ENCODE measurements at places on chromosomes 2 and 18.
A peak's percentile ranks its signal among the peaks of the same experiment; 100 is the strongest.

DNA sequence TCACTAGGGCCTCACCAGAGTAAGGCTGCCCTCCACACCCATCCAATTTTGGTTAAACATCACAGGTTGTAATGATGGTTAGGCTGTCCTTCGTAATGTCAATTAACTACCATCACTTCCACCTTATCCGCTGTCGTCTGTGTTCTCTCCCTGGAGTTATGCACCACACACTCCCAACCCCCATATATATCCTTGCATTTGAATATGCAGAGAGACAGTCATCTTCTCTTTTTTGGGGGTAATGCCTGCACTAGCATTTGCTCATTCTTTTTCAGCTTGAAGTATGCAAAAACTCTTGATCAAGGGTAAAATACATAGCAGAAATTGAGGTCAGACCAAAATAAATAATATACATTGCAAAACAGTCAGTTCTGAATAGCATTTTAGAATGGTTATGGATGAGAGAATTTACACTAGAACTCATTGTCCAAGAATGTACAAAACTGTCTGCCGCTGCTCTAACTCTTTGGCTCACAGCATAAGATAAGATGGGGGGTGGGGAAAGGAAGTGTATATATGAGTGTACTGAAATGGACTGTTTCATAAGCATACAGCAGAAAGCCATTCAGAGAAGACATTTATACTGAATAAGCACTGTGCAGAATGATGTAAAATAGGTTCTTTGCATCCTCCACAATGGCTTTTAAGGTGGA lies 397.8 kb upstream of the CHST9 start:
- DNase-seq, result no peak

- no peak for DNase-seq
These were observed 26.6 kb upstream of the RPL31 start for GRCh38 chr2:100975521-100975785.

DNA sequence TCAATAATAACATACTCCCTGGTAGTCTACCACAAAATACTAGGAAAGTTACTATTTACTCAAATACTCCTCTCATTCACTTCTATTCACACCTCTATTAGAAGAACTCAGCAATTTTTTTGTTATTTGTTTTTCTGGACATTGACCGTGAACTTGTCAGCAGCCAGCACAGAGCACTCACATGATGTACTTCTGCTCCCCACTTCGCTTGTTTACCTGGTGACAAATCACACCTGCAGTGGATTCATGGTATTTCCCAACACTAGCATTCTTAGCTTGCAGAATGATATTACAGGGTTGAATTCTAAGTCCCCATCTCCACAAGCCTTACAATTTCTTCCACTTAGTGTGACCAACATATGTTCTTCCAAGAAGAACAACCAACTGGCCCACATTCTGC lies 238.2 kb downstream of the SATB2 start:
- DNase-seq, result no peak

- DNase-seq, result no peak
These were observed 258.8 kb downstream of the NEDD4L start for GRCh38 chr18:58302811-58303210.

DNA sequence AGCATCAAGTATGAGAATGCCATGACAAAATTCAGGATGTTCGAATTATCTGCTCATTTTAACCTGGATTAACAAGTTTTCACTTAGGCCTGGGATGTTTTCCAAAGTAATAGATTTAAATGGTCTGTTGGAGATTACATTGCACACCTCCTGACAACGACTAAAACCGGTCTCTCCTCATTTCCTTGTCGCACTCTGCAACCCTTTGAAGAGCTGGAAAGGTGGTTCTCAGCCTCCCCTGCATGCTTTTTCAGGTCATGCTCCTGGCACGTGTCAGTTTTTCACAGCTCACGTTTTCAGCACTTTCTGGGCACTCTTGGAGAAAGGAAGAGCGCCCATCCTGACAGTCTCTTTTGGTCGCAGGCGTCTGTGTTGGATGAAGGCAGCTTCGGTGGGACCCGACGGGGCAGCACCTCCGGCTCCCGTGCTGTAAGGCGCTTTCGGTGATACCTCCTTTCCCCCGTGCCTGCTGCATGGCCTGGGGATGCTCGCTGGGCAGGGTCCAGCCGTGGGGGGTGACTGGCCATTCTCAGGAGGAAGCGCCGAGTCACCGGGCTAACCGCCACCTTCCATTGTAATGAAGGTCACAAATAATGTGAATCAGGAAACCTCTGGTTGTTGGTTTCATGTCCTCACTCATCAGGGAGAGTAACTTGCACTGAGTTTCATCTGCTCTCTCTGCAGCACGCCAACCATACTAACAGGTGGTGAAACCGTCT lies 63.5 kb upstream of the RBM44 start:
- DNase-seq, result no peak

DNA sequence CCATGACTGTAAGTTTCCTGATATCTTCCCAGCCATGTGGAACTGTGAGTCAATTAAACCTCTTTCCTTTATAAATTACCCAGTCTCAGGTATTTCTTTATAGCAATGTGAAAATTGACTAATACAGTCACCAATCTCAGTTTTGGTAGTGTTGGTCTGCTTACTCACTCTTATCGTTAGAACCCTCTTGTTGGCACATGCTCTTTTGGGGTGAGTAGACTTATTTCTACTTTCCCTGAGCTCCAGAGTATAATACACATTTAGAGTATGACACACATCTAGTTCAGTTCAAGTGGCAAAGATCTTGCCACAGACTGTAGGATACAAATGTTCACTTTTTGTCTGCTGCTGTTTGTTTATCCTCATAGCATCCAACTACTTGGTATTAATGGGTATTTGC lies 347.5 kb upstream of the CELF4 start:
- DNase-seq, result no peak

DNA sequence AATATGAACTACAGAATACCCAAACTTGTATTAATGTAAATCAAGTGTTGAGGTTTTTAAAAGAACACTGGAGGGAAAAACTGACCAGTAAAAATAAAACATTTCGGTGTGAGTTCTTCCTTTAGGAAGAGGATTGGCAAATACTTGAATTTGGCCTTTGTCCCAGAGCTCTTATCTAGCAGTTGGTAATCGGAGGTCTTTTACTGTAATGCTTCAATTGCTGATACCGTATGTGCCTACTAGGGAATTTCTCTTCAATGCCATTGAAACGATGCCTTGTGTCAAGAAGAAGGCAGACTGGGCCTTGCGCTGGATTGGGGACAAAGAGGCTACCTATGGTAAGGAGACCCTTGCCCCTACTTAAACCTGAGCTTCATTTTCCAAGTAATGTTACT lies 4.1 kb downstream of the RRM2 start:
- no peak for DNase-seq

DNA sequence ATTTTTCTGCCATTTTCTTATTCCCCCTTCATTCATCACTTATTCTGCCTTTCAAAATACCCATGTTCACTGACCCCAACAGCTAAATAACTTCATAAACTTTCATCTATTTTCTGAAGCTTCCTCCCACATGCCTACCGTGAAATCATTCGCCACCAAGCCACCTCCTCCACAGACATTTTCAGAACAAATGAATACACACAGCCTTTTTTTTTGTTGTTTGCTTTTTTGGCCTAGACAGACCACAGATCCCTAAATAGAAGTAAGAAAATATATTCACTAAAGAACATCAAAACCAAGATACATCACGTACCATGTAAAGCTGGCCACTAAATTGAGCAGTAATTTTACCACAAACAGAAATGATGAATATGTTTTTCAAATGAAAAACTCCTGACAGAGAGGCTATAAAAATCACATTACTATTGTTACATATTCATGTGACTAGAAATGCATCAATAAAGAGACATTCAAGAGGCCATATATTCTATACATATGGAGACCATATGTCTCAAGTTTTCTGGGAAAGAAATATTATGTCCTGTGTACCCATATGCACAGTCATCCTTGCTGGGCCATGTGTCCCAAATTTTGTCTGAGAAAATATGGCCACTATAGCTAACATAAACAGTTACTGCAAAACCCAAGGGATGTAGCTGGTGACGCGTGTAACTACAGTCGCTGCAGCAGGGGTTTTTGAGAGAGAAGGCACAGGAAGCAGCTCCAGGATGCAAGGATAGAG lies 200.3 kb downstream of the FBXO15 start:
- DNase-seq, result no peak

DNA sequence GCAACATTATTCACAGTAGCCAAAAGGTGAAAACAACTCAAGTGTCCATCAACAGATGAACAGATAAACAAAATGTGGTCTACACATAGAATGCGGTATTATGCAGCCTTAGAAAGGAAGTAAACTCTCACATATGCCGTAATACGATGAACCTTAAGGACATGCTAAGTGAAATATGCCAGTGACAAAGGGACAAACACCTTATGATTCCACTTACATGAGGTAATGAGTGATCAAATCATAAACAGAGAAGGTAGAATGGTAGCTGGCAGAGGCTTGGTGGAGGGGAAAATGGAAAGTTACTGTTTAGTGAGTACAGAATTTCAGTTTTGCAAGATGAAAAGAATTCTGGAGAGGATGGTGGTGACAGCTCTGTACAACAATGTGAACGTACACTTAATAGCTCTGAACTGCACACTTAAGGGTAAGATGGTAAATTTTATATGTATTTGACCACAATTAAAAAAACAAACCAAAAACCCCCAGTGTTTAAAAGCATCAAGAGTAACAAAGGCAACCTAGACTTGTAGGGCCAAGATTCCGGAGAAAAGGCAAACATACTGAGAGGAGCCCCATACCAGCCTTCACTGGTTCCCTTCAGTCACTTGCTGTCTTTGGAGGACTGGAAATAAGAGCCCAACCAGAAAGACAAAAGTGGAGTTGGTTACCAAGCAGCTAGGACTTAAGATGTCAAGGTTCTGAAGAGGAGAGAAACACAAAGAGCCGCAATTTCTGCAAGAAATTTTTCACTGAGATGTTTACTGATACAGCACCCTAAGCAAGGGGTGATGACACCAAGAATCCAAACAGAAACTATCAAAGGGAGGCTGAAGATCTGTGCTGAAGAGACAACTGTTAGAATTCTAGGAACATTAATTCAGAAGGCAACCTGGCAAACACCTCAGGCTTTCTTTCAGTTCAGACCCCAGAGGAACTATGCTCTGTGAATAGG lies 61.3 kb downstream of the CUL3 start:
- DNase-seq, result no peak

- no peak for DNase-seq
These were observed 2.2 kb downstream of the LBX2 start for GRCh38 chr2:74496997-74497776.

- no peak for DNase-seq
These were observed 9.7 kb downstream of the FMNL2 start for GRCh38 chr2:152344579-152345195.

GRCh38 chr2:216918088-216918680 lies 58.3 kb upstream of the TNP1 start:
- DNase-seq, result no peak

GRCh38 chr18:41695441-41695840 lies 259.6 kb upstream of the PIK3C3 start:
- DNase-seq, result no peak

DNA sequence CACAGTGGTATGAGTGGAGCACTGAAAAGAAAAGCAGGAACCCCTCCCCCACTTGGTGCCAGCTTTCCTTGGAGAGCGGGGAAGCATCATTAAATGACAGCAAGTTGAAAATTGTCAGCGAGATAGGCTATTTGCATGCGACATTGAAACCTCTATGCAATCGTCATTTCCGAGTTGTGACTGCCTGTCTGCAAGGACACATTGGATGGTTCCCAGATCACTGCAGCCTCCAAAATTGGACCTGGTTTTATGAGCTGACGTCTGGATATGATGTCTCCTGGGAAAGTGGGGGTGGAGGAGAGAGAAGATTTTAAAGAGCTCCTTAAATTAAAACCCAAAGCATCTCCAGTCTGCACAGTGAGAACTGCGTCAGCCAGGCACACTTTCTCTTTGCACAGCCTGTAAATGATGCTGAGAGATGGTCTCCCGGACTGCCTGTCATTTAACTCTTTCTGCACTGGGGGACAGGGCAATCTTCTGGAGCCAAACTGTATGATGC lies 57.8 kb upstream of the KIF5C start:
- DNase-seq, result peak; percentile 25

DNA sequence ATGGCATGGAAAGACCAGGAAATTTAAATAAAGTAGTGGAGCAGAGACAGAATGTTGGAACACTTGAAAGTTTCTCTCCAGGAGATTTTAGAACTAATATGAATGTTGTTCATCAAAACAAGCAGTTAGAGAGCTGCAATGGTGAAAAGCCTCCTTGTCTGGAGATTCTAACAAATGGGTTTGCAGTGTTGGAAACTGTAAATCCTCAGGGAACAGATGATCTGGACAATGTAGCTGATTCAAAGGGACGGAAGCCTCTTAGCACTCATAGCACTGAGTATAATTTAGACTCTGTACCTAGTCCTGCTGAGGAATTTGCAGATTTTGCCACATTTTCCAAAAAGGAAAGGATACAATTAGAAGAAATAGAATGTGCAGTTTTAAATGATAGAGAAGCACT lies 27.7 kb downstream of the AFTPH start:
- no peak for DNase-seq

DNA sequence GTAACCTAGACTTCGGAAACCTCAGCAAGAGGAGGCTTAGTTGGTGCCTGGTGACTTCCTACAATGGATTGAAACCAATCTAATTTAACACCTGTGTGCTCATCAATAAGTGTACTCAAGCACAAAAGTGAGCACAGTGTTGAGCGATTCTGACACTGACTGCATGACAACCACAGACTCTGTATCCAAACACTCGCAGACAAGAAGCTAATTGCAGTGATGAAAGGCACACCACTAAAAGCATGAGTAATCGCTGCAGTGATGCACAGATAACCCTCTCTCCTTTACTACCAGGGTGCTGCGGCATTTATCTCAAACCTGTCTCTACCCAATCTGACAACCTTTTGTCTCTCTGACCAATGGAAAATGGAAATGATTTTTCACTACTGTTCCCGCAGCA lies 168.1 kb downstream of the AFF3 start:
- no peak for DNase-seq

DNA sequence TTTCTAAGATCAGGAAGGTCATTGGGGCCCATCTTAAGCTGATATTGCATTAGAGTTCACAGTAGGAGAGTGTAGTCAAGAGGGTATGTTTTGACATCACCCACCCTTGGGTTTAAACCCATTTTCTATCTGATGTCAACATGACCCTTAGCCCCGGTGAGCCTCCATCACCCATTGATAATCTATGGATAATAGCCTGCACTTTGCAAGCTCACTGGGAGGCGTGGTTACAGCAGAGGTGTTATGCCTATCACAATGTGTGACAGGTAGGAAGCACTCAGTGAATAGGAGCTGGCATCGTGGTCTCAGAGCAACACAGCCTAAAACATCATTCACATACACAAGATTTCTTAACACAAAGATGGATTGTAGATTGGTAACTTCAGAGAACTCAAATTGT lies 21.3 kb downstream of the IL18RAP start:
- no peak for DNase-seq

DNA sequence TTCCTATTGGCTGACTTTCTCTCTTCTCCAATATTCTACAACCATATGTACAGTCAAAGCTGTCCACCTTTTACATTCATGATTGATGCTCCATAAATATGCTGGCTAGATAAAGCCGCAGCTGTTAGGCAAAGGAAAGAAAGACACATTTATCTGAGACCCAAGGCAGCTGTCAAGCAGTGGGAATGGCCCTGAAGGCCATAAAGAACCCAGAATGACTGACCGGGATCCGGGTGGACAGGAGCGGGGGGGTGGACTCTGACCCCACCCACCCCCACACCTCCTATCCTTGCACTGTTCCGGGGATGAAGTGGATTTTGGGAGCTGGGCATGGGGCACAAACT lies 116.4 kb downstream of the RTP5 start:
- DNase-seq, result no peak

GRCh38 chr2:144097440-144098225 lies 422.3 kb downstream of the ZEB2 start:
- DNase-seq, result no peak

GRCh38 chr18:39558658-39559057 lies 1993.1 kb upstream of the CELF4 start:
- DNase-seq, result no peak

- no peak for DNase-seq
These were observed 4.5 kb upstream of the TOGARAM2 start for GRCh38 chr2:28976584-28976983.

Data from frontal cortex (tissue), 4 donors.